Stimulated activated CD8-positive, alpha-beta memory T cell treated with anti-CD3 and anti-CD28 coated beads, Interleukin-15, amount 100 ng/mL, for 48 hours (primary cell): ENCODE measurements at places on chromosomes 1 and 21.
A peak's percentile ranks its signal among the peaks of the same experiment; 100 is the strongest.

DNA sequence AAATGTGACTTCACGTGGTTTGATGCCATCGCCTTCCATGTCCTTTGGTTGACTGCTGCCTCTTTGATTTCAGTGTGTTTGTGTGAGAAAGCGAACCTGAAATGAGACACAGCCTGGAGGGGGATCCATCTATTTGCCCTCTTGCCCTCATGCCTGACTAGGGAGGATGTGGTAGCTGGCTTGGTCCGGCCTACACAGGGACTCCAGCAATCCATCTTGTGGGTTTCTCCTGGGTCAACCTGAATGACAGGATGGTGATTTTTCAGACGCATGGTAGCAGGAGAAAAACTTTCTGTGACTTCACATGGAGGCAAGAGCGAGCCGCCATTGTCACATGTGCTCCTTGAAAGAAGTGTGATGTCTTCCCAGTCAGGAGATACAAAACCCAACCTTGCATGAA lies 117.9 kb upstream of the DNAH14 start:
- DNase-seq, result no peak

DNA sequence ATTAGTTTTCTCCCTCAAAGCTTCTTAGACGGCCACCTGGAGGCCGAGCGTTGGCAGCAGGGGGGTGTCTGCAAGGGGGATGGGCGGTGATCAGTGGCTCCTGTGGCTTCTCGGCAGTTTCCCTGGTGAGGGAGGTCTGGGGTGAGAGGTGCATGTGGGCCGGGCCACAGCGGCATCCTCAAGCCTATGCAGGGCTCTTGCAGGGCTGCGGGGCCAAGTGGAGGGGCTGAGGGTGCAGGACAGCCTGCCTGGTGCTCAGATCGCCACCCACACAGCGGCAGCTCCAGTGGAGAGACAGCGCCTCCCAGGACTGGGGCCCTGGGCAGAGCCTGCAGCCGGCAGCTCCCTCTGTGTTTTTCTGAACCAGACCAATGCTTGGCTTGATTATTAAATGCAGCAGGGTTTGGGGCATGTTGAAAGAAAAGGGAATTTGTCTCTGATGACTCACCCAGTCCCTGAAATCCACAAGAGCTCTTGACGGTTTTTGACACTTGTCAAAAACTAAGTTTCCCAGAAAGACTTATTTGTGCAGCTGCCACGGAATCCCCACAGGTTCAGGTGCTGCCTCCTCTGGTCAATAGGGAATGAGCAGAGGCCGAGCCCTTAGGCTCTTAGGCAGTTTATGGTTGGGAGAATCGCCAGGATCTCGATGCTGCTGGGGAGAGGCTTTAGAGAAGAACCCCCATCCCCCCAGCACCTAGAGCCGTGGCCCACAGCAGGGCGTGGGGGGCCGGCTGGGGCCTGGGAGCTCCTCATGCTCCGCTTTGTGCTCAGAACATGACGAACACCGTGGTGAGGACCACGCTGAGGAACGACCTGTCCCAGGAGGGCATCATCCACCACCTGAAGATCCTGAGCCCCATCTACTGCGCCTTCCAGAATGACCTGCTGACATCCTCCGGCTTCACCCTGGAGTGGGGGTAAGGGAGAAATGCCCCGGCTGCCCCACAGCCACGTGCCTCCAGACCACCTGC lies 54.7 kb downstream of the UMODL1 start:
- DNase-seq, result no peak

DNA sequence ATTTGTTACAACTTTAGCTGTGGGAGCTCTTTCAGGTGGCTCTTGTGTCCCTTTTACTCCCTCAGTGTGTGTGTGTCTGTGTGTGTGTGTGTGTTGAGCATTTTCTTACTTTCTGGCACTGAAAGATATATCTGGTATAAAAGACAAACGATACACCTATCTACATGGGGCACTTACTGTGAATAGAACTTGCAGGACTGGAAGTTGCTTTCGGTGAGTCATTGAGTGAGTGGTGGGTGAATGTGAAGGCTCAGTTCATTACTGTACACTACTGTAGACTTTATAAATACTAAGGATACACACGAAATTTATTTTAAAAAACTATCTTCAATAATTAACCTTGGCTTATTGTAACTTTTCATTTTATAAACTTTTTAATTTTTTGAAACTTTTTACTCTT lies 38.7 kb downstream of the BTBD8 start:
- DNase-seq, result no peak

- no peak for DNase-seq
Observed at GRCh38 chr1:156320560-156320959, 17.5 kb downstream of the CCT3 start.

GRCh38 chr1:119768778-119769177 lies at the start of gene HMGCS2:
TSS of gene HMGCS2 (minus strand) at chr1:119768905. CDS start at chr1:119768844, 61 bp downstream.
- DNase-seq, result no peak

DNA sequence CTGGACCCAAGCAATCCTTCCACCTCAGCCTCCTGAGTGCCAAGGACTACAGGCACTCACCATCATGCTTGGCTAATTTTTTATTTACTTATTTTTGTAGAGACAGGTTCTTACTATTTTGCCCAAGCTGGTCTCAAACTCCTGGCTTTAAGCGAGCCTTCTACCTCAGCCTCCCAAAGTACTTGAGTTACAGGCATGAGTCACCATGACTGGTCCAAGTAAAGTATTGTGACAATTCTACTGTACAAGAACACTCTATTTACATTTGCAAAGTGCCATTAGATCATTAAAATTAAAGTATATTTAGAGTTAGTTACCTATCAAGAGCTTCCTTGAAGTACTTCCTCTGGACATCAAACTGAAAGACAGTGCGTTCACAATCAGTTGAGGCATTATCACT lies 44.8 kb downstream of the NRDC start:
- no peak for DNase-seq

GRCh38 chr1:235416662-235417049 lies 49.4 kb downstream of the TBCE start:
- no peak for DNase-seq

DNA sequence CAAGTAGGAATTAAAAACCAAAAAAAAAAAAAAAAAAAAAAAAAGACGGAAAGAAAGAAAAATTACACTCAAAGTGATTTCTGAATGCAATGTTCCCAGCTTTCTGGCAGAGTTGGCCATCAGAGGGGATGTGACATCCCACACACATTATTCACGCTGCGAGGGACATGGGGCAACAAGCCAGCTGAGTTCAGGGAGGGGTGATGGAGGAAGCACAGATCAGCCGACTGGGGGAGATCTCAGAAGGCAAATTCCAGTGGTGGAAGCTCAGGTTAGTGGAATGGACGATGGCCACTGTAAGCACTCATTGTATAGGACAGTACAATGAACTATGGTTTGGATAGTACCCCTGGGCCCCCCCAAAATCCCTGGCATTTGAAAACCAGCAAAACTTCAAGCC lies 311.9 kb downstream of the PCP4 start:
- no peak for DNase-seq

DNA sequence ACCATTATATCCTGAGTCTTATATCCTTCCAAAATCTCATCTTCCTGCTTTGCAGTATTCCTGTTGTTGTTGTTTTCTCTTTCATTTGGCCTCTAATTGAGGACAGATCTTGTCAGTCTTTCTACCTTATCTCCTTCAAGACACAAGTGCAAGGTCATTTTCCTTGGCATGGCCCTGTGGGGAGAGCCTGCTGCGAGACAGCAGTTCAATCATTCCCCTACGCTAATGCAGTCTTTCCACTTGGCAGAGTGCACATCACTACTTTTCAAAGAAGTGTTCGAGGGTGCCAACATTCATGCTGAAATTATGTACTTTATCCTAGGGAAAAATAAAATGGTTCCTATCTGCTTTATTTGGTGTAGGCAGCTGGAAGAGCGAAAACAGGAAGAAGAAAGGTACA lies 130.3 kb upstream of the SPATA6 start:
- no peak for DNase-seq

GRCh38 chr1:214228976-214229375 lies 52.0 kb upstream of the SMYD2 start:
- DNase-seq, result no peak

DNA sequence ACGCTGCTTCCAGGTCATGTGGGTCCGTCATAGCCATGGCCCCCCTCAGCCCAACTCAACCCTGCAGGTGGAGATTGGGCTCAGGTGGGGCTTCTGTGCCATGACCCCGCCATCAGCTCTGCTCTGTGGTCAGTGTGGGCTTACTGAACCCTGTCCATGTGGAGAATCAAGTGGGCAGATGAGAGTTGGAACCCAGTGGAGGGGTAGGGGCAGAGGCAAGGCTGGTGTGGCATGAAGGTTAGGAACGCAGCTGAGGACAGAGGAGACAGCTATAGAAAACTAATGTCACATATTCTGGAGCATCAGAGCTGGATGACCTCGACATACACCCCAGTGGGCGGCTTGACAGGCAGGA lies 355.9 kb downstream of the PTPRU start:
- DNase-seq, result no peak

- no peak for DNase-seq
Observed at GRCh38 chr21:46001821-46002681, 20.5 kb downstream of the COL6A1 start.

- DNase-seq, result no peak
Observed at GRCh38 chr21:41683815-41684214, 83.0 kb downstream of the RIPK4 start.

- DNase-seq, result no peak
Observed at GRCh38 chr1:24857507-24858133, 72.5 kb downstream of the RUNX3 start.

GRCh38 chr1:64942675-64943074 lies 23.7 kb downstream of the JAK1 start:
- DNase-seq, result no peak

GRCh38 chr1:26075421-26076144 lies 8.2 kb upstream of the TRIM63 start:
- DNase-seq, result no peak

- no peak for DNase-seq
Observed at GRCh38 chr1:118223426-118223825, 38.4 kb upstream of the SPAG17 start.

DNA sequence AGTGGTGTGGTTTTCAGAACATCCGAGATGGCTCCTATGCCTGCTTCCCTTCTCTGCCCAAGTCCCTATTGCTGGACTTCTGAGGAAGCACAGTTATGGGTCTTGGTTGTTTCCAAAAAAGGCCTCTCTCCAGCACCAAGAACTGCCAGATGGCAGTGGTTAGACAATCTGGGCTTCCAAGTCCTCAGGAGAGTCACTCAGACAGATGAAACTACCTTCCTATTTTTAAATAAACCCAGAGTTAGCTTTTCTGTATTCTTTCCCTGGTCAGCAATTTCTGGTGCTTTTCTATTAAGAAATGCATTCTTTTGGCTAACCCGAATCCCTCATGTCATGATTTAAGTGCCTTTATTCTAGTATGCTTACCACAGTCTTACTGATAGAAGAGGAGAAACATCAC lies 245.9 kb downstream of the PRDM2 start:
- no peak for DNase-seq

DNA sequence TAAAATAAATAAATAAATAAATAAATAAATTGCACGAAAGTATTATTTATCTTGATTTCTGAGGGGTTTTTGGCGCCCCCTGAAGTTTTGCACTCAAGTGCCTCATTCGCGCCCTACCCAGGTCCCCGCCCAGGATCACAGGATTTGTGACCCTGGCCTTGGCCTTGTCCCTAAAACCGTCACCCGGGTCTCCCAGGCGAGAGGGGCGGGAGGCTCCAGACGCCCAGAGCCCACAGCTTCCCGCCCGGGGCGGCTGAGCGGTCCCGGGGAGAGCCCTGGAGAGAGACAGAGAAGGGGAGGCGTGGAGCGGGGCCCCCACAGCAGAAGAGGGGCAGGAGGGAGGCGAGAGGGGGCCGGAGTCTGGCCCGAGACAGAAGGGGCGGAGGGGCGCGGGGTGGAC lies 91.8 kb upstream of the CASZ1 start:
- DNase-seq, result no peak

- peak; percentile 43 for DNase-seq
Observed at GRCh38 chr1:1540090-1540817, at the start of gene TMEM240. TSS of gene TMEM240 (minus strand) at chr1:1540624. CDS start at chr1:1540346, 278 bp downstream.

GRCh38 chr1:42461196-42461595 lies 1.9 kb upstream of the CCDC30 start:
- DNase-seq, result no peak

- DNase-seq, result no peak
Observed at GRCh38 chr21:16076465-16076864, 346.7 kb downstream of the USP25 start.

- no peak for DNase-seq
Observed at GRCh38 chr1:219495737-219496408, 117.0 kb downstream of the ZC3H11B start.

GRCh38 chr1:46667782-46668760 lies at the start of gene ATPAF1:
TSS of gene ATPAF1 (minus strand) at chr1:46668364. CDS start at chr1:46668322, 42 bp downstream.
- DNase-seq, result peak; percentile 46

GRCh38 chr1:151799179-151800022 lies 5.8 kb downstream of the LINGO4 start:
- DNase-seq, result no peak

DNA sequence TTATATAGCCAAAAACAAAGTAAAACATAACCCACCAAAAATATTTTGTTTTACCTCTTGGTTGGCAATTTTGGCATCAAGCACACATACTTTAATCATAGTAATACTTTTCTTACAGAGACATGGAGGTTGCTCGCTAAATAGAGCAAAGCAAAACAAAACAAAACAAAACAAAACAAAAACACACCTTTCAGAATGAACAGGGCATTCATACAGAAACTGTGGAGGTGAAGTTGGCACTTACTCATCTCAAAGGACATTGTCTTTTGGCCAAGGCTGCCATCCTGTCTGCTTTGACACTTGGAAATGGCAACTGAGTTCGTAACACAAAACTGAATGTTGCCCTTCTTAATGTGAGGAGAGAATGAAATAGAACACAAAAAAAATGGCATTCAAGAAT lies 773.1 kb downstream of the USP25 start:
- DNase-seq, result no peak

DNA sequence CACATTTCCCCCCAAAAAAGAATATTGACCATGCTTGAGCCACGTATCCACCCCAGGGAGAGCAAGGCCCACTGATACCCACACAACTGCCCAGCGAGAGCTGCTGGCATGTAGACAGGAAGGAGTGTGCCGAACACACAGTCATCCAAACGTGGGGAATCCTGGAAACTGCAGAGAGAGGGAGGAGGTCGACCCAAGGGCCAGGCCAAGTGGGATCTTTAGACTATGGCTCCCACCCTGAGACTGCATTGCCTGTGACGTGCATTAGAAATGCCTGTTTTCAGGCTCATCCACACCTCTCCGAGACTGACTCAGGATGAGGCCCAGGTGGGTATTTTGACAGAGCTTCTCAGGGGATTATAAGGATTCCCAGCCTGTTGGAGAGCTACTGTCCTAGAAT lies 25.9 kb downstream of the NIPAL3 start:
- no peak for DNase-seq

GRCh38 chr1:176998183-176998795 lies 166.2 kb downstream of the ASTN1 start:
- no peak for DNase-seq
